ENCODE measurements at places on chromosomes 11 and 22.

DNA sequence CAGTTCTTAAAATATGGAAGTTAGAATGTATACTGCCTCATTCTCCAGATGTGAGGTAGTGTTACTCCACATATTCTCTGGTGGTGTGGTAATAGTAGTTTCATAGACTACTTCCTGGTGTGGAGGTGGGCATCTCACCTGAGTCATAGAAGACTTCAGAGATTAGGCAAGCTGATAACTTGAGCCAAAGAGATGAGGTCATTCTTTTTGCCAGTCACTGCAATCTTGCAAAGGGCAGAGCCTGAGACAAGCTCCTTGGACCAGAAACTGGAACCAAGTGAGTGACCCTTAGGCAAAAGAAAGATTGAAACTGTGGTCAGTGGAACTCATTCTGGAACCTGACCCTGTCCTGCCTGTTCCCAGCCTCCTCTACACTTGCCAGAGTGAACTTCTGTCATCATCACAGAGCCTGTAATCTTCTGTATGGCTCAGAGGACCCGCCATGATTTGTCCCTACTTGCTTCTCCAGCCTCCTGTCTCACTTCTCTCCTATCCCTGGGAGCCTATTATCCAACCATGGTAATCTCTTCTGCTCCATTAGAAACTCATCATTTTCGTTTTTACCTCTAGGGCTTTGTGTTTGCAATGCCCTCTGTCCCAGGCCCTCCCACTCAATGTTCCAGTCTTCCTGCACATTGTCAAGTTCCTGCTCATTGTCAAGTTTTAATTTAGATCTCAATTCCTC is 10.6 kb upstream of the CCDC83 start:
- DNase-seq, result no peak

DNA sequence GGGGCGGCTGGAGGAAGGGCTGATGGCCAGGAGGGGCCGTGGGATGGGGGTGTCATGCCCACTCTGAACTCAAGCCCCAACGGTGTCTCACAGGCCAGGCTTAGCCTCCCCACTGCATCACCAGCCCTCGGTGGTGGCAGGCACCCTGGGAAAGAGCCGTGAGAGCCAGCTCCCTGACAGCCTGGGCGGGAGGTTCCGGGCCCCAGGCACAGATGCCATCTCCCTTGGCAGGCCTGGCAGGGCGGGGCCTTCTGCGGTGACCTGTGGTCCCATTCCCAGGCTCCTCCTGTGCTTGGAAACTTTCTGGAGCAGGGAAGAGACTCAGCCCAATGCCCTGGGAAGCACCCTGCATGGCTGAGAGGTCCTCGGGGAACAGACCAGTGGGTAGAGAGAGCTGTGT is 4.8 kb downstream of the PHLDA2 start:
- no peak for DNase-seq

DNA sequence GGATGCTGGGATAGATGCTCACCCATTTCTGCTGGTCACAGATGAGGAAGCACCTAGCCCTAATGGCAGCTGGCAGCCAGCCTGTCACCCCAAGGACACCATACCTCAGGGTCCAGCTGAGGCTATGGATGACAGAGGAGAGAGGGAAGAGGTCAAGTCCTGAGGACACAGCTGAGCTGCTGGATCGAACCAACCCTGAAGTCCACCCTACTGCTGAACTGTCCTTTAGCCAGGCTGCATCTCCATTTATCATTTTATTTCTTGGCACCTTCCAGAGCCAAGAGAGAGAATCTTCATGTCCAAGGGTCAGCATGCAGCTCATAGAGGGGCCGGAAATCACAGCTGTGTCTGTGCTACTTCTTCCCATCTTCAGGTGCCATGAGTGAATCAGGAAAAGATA is 30.9 kb downstream of the RPS6KA4 start:
- DNase-seq, result no peak

- DNase-seq, result no peak
Observed at GRCh38 chr11:112966561-112966960, 5.3 kb downstream of the NCAM1 start.

DNA sequence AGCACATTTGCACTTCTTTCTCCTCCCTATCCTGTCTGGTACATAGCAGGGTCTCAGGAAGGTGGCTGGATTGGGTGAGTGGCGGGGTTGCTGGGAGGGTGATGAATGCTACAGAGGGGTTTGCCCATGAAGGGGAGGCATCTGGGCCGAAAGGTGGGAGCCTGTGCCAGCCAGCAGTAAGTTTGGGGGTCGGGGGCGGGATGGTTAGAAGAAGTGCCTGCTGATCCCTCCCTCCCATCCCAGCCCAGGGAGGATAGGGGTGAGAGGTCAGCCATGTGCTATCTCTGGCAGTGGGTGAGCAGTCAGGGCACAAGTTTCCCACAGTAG is 2.8 kb downstream of the CD82 start:
- no peak for DNase-seq

GRCh38 chr22:44192098-44192815 is 11.5 kb downstream of the PARVG start:
- peak; percentile 62 for DNase-seq

DNA sequence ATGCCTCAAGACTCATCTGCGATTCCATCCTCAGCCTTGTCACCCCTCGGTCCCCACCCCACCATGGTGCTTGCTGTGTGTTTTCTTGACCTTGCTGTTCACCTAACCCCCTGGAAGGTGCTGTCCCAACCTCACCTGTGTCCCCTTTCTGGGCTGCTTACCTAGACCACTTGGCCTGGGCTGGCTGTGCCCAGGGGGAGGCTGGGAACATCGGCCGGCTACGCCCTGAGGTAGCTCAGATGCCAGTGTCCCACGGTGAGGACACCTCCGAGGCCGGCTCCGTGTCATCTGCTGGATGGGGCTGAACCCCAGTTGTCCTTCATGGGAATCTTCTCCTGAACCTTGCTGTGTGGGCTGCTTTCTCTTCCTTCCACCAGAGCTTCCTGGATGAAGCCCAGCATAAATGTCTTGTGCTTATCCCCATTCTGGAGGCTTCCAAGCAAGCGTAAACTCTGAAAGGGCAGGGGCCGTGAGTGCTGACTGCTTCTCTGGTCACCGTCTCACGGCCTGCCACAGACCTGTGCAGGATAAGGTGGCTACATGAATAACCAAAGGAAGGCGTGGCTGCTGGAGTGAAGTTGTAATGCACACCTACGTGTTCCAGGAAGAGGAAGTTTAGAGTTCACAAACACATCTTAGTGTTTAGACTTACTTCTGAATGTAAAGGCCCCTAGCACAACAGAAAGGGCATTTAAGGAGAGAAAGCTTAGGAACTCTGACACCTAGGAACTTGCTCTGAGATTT is 724.3 kb downstream of the TBC1D22A start:
- DNase-seq, result no peak

DNA sequence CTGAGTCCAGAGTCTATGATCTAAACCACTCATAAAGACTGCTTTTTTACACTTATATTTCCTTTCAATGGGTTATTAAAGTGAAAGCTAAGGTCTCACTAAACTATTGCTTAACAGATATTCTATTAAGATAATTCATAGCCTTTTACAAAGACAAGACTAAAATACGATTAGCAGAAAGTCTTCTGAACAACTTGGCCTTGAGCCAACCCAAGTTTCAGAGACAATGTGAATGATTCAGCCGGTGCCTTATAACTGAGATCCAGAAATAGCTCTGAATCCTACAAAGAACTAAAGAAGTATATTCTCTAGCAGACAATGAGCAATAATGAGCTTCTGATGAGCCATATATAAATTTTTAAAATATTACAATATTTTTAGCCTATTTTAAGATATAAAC is 41.5 kb upstream of the CARD18 start:
- no peak for DNase-seq

- DNase-seq, result no peak
Observed at GRCh38 chr11:954392-955153, 28.9 kb downstream of the AP2A2 start.

GRCh38 chr22:40758390-40758789 is 60.8 kb downstream of the SLC25A17 start:
- DNase-seq, result no peak

DNA sequence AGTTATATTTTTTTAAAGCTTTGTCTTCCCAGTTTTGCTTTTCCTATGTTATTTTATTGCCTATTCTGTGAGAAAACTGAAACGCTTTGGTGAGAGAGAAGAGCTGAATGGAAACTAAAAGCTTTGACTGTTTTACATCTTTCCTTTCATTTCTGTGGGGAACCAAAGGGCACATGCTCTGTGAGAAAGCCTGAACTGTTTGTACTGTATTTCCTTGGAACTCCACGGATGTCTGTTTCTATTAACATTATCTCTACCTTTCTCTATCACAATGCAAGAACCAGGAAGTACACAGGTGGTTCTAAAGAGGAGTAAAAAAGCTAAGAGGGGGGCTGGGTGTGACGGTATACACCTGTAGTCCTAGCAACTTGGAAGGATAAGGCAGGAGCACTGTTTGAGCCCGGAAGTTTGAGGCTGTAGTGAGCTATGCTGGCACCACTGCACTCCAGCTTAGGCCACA is 43.8 kb downstream of the CELF1 start:
- DNase-seq, result no peak

- no peak for DNase-seq
Observed at GRCh38 chr11:72972496-72973128, 158.4 kb downstream of the ATG16L2 start.

- DNase-seq, result no peak
Observed at GRCh38 chr11:115964091-115964490, 459.9 kb upstream of the CADM1 start.

DNA sequence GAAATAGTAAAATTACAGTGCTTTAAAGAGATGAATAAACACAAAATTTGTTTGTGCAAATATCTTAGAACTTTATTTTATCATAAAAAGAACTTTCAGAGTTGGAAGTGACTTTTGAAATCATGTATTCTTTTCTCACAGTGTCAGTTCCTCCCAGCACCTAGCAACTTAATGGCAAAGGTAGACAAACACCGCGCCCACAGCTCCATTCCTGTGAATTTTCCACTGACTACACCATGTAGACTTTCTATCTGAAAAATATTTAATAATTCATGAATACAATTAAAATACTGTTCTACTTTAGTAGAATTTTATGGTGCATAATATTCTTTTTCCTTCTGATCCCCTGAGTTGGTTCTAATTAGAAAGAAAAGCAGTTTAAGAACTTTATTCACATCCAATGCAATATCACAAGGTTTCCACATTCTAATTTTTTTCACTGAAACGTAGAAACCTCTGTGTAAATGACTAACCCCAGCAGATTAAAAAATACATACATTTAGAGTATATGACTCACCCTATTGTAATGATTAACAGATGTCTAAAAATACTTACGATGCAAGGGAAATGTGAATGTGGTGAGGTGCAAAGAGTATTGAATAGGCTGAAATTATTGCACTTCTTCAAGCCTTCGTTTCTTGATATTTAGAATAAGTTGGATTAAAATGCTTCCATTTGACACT is 218.2 kb upstream of the CCDC179 start:
- no peak for DNase-seq

GRCh38 chr11:62689421-62690183 is at the start of gene LRRN4CL:
LRRN4CL (minus strand) TSS chr11:62689530; CDS start chr11:62688508, 1,022 bp downstream.
- DNase-seq, result no peak
